Lung (tissue), 17 donors: ENCODE measurements at places on chromosomes 5 and 9. TPM values are rescaled to one million over a fixed set of nuclear protein-coding genes. Genes with fewer than 3 reads are reported as not detected.
A peak's percentile ranks its signal among the peaks of the same experiment; 100 is the strongest.

Gene MCTP1
- 33.0 TPM for total RNA-seq

GRCh38 chr9:121359351-121360294 lies 10.4 kb downstream of the STOM start:
- no peak for DNase-seq

- no peak for DNase-seq
These were observed 109.1 kb downstream of the DOCK2 start for GRCh38 chr5:169746147-169746694.

DNA sequence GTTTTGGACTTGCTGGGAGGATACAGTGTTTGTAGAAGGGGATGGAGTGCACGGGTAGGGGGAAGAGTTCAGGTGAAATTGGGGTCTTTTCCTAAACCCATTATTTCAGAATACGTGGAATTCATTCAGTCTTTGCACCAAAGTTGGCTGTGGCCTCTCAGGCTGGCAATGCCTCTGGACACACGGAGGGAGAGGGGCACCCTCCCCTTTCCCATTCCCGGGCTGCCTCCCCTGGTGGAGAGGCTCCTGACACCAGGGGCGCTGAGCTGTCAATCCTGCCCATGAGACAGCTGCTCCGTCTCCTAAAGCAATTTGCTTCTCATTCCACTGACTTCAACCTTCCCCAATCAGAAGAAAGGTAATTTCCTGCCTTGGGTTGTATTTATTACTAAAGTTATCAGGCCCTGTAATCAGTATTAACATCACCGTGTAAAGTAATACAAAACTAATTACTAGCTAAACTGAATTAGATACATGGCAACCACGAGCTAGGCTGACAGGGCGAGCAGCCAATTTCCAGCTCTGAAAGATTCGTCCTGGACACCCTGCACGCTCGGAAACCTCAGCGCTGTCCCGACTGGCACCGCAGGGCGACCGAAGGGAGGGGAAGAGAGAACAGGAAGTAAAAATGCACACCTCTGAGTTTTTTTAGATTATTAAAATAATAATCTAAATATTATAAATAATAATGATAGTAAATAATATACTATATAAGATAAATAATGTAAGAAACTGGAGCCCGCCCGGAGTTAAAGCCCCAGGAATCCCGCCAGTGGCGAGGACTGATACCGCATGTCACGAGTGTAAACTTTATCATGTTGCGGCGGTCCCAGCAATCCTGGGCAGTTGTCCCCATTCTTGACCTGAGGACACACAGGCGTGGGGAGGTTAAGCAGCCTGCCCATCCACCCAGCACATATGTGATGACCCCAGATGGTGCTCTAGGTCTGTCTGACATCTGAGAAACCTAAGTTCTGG lies 6.9 kb upstream of the OLFM1 start:
- DNase-seq: peak; percentile 6

DNA sequence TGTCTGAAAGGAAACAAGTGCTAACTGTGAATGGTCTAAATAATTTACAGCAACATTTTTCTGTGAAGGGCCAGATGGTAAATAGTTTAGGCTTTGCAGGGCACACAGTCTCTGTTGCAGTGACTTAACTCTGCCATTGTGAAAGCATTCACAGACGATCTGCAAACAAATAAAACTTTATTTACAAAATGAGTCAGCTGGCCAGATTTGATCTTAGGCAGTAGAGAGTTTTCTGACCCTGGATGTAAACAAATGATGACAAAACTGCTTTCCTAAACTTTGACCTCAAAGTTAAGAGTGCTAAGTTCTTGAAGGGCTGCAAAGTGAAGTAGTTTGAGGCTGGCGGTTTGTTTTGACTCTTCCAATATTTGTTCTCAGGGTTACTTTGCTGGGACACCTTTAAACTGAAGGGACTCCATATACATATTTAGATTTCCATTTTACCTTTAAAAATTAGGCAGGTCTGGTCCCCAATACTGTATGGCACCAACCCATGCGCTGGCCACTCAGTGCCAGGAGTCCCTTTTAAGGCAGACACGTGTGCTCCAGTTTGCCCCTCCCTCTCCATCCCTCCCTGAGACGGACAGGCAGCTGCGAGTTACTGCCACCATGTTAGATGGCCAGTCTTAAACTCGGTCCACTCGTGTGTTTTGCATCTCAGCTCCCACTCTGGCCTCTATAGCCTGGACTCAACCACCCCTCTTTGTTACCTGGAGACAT lies 4.0 kb upstream of the ADAMTS16 start:
- DNase-seq: no peak

Gene IFNA13
- not detected for total RNA-seq

Gene GABRA1
- not detected for total RNA-seq

GRCh38 chr5:435156-435790 lies 7.7 kb upstream of the EXOC3 start:
- DNase-seq: no peak

- DNase-seq: no peak
These were observed 570.0 kb upstream of the ZNF608 start for GRCh38 chr5:125316391-125316790.

Gene LVRN
- total RNA-seq: 0.25 TPM

Gene SPINK6
- total RNA-seq: not detected

- no peak for DNase-seq
These were observed 144.5 kb downstream of the PSAT1 start for GRCh38 chr9:78441396-78441795.

DNA sequence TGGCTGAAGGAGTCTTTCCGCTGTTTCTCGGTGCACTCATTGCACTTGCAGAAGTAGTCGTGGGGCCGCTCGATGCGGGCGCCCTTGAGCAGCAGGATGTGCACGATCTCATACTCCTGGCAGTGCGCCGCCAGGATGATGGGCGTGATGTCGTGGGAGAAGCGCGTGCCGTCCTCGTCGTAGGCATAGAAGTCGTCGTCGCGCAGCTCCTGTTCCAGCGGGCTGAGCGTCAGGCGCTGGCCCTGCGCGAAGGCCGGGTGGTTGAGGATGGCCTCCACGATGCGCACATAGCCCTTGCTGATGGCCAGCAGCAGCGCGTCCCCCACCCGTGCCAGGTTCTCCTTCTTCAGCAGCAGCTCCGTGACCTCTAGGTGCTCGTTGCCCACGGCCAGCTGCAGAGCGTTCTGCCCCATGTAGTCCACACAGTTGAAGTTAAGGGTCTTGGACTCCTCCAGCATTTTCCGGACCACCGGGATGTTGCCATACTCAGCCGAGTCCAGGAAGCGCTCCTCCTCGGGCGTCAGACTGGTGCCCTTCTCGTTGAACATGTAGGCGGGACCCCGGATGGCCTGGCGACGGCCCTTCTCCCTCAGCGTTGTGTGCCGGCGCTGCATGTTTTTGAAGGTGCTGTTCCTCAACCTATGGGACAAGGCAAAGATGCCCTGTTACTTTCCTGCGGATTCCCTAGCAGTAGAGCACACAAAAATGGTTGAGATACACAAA lies 8.4 kb downstream of the TRPC7 start:
- DNase-seq: no peak

DNA sequence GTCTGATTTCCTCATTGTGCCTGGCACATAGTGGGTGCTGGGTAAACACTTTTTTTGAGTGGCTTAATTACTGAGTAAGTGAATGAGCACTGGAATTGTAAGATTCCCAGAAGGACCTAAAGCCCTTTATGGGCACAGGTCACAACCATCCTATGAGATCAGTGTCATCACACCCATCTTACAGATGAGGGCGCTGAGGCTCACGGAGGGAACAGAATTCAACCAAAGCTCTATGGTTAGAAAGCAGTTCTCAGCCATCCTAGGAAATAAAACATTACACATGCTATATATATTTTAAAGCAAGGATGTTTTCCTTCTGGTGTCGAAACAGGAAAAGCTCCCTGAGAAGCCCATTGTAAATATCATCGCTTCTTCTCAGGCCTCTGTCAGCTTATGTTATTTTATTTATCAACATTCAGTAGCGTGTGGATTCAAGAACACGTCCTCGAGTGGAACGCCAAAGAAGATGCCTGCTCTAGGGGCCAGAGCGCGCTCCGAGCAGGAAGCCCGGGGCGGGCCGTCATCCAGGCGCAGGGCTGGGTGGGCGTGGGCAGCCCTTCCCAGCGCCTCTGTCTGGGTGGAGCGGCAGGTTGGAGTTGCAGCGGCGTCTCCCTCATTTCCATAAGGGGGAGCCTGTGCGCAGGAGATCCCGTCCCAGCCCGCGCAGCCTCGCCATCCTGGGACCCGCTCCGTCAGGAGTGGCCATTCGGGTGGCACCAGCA lies 155.8 kb upstream of the SMIM23 start:
- peak; percentile 71 for DNase-seq

DNA sequence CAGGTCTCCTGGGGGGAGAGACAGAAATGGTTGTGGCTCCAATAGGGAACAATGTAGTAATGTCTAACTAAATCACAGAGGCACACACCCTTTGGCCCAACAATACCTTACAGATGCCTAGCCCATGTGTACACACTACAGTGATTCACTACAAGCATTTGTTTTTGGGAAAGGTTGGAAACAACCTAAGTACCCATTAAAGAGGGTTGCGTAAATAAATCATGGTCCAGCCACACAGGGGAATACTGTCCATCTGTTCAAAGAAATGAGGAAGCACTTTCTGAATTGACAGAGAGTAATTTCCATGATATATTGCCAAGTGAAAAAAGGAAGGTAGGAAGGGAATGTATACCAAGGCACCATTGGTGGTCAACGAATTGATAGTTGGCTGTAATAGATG lies 22.0 kb upstream of the GTF3C5 start:
- DNase-seq: no peak

- DNase-seq: no peak
These were observed 647 bp upstream of the ADAMTSL2 start for GRCh38 chr9:133533857-133534256.

GRCh38 chr5:123087173-123088030 lies 1.6 kb upstream of the PRDM6 start:
- DNase-seq: no peak

DNA sequence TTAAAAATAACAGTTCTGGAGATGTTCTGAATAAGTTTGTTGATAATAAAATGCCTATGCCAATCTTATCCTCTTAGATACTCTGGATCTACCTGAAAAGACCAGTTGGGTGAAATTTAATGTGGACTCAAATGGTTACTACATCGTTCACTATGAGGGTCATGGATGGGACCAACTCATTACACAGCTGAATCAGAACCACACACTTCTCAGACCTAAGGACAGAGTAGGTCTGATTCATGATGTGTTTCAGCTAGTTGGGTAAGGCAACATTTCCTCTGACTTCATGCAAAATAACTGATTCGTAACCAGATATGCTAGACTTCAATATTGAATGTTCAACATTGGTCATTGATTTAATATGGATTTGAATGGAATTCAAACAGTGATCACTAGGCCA lies 27.0 kb downstream of the ERAP2 start:
- no peak for DNase-seq

DNA sequence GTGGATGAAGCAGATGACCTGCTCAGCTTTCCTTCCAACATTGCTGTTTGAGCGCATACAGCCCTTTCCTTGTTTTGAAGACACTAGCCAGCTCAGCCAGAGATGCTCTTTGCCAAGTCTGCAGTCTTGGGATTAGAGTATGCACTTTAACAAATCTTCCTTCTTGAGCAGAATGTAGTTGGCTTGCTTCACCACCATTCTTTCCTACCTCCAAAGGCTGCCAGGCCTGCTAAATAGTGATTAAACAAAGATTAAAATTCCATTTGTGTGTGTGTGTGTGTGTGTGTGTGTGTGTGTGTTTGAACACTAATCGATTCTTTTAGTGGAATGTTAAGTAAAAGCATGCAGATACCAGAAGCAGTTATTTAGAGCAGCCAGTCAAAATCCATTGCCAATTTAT lies 97.6 kb downstream of the GALNT10 start:
- DNase-seq: peak; percentile 68

DNA sequence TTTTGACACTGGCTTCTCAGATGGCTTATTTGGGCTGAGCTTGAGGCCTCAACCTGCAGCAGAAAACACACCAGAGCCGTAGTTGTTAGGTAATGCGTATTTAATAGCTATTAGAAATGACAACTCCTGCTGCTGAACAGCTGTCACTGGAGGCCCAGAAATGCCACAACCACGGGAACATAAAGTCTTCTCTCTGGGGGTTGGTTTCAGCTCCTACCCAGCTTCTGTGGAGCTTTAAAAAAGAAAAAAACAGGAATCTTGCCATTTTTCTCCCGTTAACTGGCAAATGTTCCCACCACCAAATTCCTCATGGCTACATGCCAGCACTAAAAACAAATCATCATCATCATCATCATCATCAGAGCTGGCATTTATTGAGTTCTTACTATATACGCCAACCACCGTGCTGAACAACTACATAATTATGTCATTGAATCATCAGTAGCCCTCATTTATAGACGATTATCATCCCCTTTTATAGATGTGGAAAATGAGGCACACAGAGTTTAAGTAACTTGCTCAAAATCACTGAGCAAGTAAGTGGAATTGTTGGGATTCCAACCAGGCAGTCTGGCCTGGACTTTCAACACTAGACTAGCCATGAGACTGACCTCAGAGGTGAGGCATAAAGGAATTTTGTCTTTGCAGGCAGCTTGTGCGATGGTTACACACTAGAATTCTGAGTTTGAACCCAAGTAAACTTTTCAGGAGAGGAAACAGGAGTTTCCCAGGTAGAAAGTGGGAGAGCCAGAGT lies 185.3 kb upstream of the WWC1 start:
- DNase-seq: no peak

Gene SPAG8
- 20.6 TPM for total RNA-seq

GRCh38 chr9:19446361-19446861 lies 37.6 kb downstream of the ACER2 start:
- DNase-seq: no peak

DNA sequence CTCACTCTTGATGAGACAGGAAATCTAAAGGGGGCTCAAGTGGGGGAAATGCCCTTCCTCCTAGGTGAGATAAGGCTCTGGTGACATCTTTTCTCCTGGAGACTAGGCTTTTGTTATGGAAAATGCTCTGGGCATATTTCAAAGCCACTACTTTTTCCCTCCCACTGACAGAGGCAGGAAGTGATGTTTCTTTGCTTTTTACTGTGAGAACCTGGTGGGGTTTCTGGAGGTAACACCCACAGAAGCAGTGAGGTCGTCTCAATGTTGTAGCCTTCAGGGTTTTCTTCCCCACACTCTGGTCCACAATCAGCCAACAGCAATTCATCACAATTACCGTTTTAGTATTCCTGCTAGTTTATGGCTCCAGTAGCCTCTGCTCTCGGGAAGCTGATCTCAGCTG lies 41.4 kb upstream of the FAM240B start:
- DNase-seq: no peak

DNA sequence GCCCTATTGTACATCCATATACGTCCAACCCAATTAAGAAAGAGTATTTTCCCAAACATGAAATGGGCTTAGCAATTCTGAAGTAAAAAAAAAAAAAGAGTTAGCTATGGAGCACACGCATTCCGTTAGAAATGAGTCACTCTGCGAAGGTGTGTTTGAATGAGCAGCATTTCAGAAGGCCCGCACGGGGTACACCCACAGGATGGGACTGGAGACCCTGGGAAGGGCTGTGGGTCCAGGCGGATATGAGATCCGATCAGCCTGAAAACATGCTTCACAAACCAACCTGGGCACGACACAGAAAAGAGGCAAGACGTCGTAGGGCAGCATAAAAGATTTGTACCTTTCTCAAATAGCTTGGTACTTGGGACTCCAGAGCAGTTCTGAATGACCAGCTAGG lies 173.9 kb upstream of the KLF9 start:
- no peak for DNase-seq

Gene CCNJL
- 22.3 TPM for total RNA-seq
